ENCODE measurements at places on chromosomes 11 and 22.

GRCh38 chr11:13303668-13304649 is 26.4 kb downstream of the BMAL1 start:
- H3K4me3 ChIP-seq: no peak overlapping the region
- no peaks in the 10 kb centered on the region for H3K27me3 ChIP-seq
- no peak overlapping the region for H3K27ac ChIP-seq
- no peaks in the 10 kb centered on the region for H3K4me1 ChIP-seq
- H3K36me3 ChIP-seq: no peaks in the 10 kb centered on the region

- no peaks in the 10 kb centered on the region for H3K36me3 ChIP-seq
- no peak for DNase-seq
- H3K4me3 ChIP-seq: no peak overlapping the region
- H3K27me3 ChIP-seq: peaks cover 36% of the 10 kb centered on the region
- no peak overlapping the region for H3K27ac ChIP-seq
These were observed 204.5 kb upstream of the NAV2 start for GRCh38 chr11:19508165-19508564.

DNA sequence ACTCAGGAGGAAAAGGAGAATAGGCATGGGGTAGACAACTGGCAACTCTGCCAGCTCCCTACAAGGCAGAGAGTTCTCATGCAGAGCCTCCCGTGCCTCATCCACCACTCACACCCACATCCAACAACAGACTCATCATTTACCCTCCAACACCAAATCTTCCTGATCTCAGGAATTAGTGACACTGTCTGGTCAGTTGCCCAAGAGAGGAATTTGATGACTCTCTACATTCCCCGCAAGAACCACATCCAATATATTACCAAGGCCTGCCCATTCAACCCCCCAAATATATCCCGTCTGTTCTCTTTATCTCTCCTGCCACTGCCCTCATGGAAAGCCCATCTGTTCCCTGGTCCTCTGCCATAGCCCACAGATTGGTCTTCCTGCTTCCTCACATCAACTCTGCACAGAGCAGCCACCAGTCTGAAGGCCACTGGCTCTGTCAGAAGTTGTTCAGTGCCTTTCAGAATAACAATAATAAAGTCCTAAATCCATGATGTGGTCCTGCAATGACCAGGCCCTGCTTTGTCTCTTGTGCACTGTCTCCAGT is 57.5 kb upstream of the CD82 start:
- H3K4me1 ChIP-seq: no peaks in the 10 kb centered on the region
- no peak overlapping the region for H3K27ac ChIP-seq
- H3K27me3 ChIP-seq: peaks cover 5% of the 10 kb centered on the region

GRCh38 chr22:23118647-23119493 is 22.9 kb downstream of the RSPH14 start:
- H3K36me3 ChIP-seq: no peaks in the 10 kb centered on the region
- peaks cover 5% of the 10 kb centered on the region for H3K4me1 ChIP-seq
- no peaks in the 10 kb centered on the region for H3K27me3 ChIP-seq
- H3K27ac ChIP-seq: no peak overlapping the region
- no peak for DNase-seq

- H3K4me3 ChIP-seq: no peak overlapping the region
- H3K36me3 ChIP-seq: no peaks in the 10 kb centered on the region
- no peak overlapping the region for H3K27ac ChIP-seq
These were observed 2.7 kb downstream of the SPA17 start for GRCh38 chr11:124676386-124676785.

DNA sequence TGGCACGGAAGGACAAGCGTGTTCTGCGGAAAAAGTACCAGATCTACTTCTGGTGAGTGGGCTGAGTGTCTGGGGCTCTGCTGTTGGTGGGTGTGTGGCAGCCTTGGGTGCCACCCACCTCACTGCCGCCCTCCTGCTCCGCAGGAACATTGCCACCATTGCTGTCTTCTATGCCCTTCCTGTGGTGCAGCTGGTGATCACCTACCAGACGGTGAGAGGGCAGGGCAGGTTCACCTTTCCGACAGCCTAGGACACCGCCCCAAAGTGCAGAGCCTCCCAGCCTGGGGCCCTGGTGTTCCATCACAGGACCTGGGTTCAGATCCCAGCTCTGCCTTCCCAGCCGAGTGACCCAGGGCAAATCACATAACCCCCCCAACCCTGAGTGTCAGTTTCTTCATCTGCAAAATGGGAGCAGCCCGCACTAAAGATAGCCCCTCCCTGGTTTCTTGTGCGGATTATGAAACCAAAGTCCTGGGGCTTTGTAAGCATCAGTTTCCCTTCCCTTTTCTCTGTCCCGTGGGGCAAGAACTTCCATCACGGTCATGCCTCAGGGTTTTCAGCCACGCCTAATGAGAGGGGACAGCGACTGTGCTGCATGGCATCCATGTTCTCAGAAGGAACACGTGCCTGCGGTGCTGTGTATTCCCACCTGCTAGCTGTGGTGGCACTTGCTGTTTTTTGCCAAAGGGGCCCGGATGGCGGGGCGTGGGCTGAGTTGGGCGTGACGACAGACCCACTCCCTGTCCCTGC is 9.8 kb upstream of the TAGLN start:
- DNase-seq: peak; percentile 34
- H3K27me3 ChIP-seq: no peaks in the 10 kb centered on the region
- H3K4me1 ChIP-seq: no peaks in the 10 kb centered on the region
- H3K27ac ChIP-seq: no peak overlapping the region

- H3K36me3 ChIP-seq: no peaks in the 10 kb centered on the region
- H3K4me3 ChIP-seq: no peak overlapping the region
- H3K27ac ChIP-seq: no peak overlapping the region
These were observed 17.3 kb downstream of the FLI1 start for GRCh38 chr11:128711136-128711535.

GRCh38 chr11:40227730-40228129 is 1231.7 kb downstream of the LRRC4C start:
- DNase-seq: peak; percentile 0

GRCh38 chr11:125141686-125142535 is 22.6 kb upstream of the PKNOX2 start:
- peak; percentile 51 for DNase-seq
- no peaks in the 10 kb centered on the region for H3K4me1 ChIP-seq
- no peaks in the 10 kb centered on the region for H3K36me3 ChIP-seq
- H3K4me3 ChIP-seq: no peak overlapping the region
- H3K27me3 ChIP-seq: peaks cover 26% of the 10 kb centered on the region

GRCh38 chr11:18369398-18369797 is 25.0 kb upstream of the LDHA start:
- no peak overlapping the region for H3K27ac ChIP-seq
- H3K4me3 ChIP-seq: no peak overlapping the region

DNA sequence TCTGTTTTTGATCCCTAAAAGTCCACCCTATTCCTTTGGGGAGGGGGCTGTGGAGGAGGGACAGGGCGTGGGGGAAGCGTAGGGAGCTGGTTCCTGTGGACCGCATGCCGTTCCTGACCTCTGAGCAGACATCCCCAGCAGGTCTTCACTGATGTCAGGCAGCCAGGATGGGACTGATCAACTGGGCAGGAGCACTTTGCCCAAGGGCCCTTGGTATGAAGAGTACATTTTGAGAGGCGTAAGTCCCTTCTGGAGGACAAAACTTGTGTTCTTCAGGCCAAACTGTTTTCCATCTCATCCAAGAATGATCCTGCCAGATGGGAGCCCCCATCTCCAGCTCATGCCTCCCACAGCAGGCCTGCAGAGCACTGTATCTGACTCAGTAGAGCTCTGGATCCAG is 80.9 kb upstream of the NARS2 start:
- no peak for DNase-seq
- H3K36me3 ChIP-seq: no peaks in the 10 kb centered on the region
- H3K27me3 ChIP-seq: peaks cover 12% of the 10 kb centered on the region
- no peaks in the 10 kb centered on the region for H3K4me1 ChIP-seq

- H3K27me3 ChIP-seq: no peaks in the 10 kb centered on the region
- no peak overlapping the region for H3K4me3 ChIP-seq
- H3K4me1 ChIP-seq: peaks cover 26% of the 10 kb centered on the region
- H3K27ac ChIP-seq: no peak overlapping the region
These were observed 22.0 kb downstream of the JAML start for GRCh38 chr11:118202599-118203422.

DNA sequence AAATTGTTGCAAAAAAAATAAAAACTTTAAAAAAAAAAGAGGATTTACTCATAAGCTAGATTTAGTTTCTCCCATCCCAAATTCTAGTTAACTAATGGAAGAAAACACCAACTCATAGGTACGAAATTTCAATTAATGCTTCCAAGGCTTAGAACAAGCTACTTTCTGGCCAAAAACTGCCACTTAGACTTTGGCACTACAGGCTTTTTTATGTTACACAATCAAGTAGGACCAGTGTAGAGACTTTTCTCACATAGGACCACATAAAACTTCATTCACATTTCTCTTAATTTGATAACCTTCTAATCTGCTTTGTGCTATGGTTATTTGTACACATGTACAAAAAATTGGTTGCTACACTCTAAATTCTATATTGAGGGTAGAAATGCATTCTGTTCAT is 3.1 kb downstream of the ST13 start:
- H3K27me3 ChIP-seq: no peaks in the 10 kb centered on the region
- H3K4me1 ChIP-seq: peaks cover 31% of the 10 kb centered on the region
- peaks cover 18% of the 10 kb centered on the region for H3K36me3 ChIP-seq
- no peak for DNase-seq
- no peak overlapping the region for H3K4me3 ChIP-seq

GRCh38 chr11:8566613-8567210 is 27.3 kb downstream of the STK33 start:
- no peak overlapping the region for H3K27ac ChIP-seq
- H3K4me1 ChIP-seq: no peaks in the 10 kb centered on the region
- H3K4me3 ChIP-seq: no peak overlapping the region
- no peaks in the 10 kb centered on the region for H3K27me3 ChIP-seq

DNA sequence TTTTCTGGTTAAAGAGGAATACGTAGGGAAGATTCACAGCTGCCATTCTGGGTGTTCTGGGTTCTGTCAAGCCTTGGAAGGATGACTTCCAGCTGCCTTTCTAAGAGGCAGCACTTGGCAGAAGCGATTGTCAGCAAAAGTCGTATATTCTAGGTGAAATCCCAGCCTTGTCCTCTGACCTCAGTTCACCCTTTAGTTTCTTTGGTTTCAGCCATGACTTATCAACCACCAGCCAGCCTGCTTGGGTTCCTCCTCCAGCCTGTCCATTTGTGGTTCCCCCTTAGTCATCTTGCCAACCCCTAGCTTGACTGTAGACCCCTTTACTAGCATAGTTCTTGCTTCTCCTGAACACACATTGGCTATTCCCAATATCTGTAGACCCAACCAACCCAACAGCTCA is 102.3 kb upstream of the CD44 start:
- no peaks in the 10 kb centered on the region for H3K27me3 ChIP-seq
- DNase-seq: no peak
- peaks cover 41% of the 10 kb centered on the region for H3K4me1 ChIP-seq
- no peaks in the 10 kb centered on the region for H3K36me3 ChIP-seq
- H3K4me3 ChIP-seq: no peak overlapping the region

- H3K27me3 ChIP-seq: no peaks in the 10 kb centered on the region
- no peaks in the 10 kb centered on the region for H3K4me1 ChIP-seq
- no peaks in the 10 kb centered on the region for H3K36me3 ChIP-seq
- no peak overlapping the region for H3K4me3 ChIP-seq
- no peak overlapping the region for H3K27ac ChIP-seq
These were observed 285.0 kb downstream of the C11orf87 start for GRCh38 chr11:109706945-109707344.

DNA sequence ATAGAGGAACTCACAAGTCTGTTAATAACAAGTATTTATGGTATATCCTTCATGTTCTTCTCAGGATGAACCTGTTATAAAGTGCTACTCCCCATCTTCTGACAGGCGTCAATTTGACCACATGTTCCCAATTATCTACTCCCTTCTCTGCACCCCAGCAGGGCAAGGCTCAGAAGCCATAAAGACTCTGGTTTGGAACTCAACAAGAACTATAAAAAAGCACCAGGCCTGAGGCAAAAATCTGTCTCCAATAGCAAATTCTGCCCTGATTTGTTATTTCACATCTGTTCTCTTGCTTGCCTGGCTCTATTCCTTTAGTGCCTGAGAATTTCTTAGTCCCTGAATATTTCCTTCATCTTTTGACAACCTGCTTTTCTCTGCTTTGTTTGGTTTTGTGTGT is 618.2 kb upstream of the KIRREL3 start:
- no peak overlapping the region for H3K4me3 ChIP-seq
- DNase-seq: no peak
- no peaks in the 10 kb centered on the region for H3K27me3 ChIP-seq
- peaks cover 7% of the 10 kb centered on the region for H3K4me1 ChIP-seq
- H3K27ac ChIP-seq: no peak overlapping the region

DNA sequence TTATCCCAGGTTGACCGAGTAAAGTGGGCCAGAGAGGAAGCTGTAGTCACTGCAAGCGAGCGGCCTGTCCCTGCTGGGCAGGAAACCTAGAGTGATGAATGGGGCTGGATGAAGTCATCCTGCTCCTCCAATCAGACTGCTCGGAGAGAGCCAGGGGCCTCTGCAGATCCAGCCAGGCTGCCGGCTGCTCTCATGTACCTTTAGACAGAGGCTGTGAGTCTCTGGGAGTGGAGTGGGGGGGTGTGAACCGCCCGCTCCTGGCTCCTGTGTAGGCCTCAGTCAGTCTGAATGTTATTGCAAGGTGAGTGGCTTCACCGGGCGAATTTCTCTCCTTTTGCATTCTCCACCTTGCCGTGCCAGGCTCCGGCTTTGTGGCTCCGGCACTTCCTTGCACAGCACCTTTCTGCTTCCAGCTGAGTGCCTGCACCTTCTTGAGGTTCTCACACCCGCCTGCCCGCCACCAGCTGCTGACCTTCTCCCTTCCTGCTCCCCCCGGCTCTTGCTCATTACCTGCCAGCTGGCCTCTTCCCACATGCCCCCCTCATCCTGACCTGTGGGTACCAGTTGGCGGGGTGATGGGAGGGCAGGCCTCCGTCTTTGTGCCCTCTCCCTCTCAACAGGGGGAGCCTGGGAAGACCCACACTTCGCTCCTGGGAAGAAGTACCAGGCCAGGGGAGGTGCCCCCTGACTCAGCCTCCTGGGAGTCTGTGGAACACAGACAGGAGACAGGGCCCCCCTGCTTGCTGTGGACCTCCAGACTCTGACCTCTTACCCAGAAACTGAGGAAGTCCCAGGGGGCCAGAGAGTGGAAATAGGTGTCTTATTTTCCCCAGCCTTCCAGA is 79.9 kb downstream of the GRAMD1B start:
- DNase-seq: no peak
- H3K27me3 ChIP-seq: no peaks in the 10 kb centered on the region
- no peaks in the 10 kb centered on the region for H3K36me3 ChIP-seq
- H3K4me1 ChIP-seq: peaks cover 20% of the 10 kb centered on the region
- H3K27ac ChIP-seq: no peak overlapping the region
- H3K4me3 ChIP-seq: no peak overlapping the region

GRCh38 chr11:125489166-125489565 is 6.9 kb downstream of the FEZ1 start:
- H3K4me1 ChIP-seq: peaks cover 2% of the 10 kb centered on the region
- H3K27ac ChIP-seq: no peak overlapping the region
- no peak for DNase-seq
- no peaks in the 10 kb centered on the region for H3K36me3 ChIP-seq
- H3K4me3 ChIP-seq: no peak overlapping the region
- peaks cover 41% of the 10 kb centered on the region for H3K27me3 ChIP-seq

DNA sequence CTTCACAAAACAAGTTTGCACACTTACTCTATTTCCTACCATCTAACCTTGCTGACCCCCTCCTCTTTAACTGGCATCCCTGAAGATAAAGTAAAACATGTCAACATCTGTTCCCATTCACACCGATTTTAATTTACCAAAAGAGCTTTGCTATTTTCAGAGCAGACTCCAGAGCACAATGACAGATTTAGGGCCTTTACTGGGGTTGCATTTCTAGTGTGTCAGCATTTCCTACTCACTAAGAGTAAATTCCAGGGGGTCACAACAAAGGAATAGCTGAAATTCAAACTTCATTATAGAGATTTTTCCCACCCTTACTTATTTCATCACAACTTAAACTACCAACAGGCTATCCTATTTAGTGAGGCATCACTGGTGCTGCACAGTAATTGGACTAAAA is 60.8 kb downstream of the SOX6 start:
- no peak overlapping the region for H3K27ac ChIP-seq
- no peak overlapping the region for H3K4me3 ChIP-seq
- H3K36me3 ChIP-seq: no peaks in the 10 kb centered on the region
- no peaks in the 10 kb centered on the region for H3K4me1 ChIP-seq
- H3K27me3 ChIP-seq: no peaks in the 10 kb centered on the region
- no peak for DNase-seq

Measured in common myeloid progenitor, CD34-positive (primary cell).